ENCODE measurements at places on chromosomes 4 and X.

GRCh38 chr4:72665171-72665968 lies 96.3 kb upstream of the ADAMTS3 start:
- no peak for DNase-seq

DNA sequence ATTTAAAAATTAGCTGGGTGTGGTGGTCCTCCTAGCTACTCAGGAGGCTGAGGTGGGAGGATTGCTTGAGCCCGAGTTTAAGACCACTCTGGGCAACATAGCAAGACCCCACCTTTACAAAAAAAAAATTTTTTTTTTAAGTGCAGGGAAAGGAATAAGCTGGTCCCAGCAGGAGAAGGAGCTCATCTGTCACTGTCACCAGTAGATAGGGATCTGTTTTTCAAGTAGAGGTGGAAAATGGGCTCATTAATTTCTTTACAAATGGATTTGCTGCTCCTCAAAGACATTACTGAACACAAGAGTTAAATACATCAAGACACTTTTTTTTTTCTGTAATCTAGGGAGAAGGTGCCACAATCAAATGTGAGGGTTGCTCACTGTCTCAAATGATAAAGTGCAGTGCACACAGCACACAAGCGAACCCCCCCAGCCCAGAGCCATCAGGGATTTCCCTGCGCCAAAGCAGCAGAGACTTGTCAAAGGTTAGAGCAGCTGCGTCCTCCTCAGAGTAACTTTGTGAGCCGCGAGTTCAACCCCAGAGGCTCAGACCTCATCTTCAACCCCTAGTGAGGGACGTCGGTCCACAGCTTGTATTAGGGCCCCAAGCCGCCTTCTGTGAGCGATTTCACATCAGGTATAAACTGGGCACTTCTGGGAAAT lies 14.3 kb upstream of the MTNR1A start:
- DNase-seq: no peak

DNA sequence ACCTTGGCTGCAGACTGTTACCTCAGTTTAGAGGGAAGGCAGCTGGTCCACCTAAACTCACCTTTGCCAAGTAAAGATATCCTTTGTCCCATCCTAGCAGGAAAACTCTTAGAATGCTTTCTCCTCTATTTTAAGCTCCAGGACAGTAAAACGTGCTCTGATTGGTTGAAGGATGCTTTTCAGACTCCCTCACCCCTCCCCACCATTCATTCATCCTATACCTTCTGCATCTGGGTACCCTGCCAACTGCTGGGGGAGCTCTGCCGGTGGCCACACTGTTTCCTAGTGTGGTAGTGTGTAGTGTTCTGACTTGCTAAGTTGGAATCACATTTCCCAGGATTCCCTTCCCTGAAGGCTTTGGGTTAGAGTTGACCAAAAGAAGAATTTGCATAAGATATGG lies 20.3 kb upstream of the POLA1 start:
- no peak for DNase-seq

- DNase-seq: no peak
Measured at GRCh38 chr4:84920617-84921016, 45.9 kb downstream of the WDFY3 start.

- DNase-seq: no peak
Measured at GRCh38 chr4:44720371-44720770, 6.0 kb downstream of the GNPDA2 start.

DNA sequence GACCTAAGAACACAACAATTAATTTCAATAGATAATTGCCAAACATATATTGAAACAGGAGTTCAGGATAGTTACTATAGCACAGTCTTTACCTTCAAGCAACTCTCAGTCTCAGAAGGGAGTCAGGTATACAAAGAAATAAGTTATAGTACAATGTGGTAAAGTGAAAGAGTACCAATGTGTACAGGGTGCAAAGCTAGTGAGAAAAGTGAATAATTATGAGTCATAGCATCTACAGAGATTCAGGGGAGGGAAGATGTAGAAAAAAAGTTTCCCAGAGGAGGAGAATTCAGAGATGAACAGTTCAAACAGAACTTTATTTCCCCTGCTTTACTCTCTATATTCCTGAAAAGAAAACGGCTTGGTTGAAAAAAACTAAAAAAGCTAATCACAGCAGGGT lies 22.7 kb upstream of the DKK2 start:
- no peak for DNase-seq

GRCh38 chr4:83114576-83114975 lies at the start of gene PLAC8:
TSS of gene PLAC8 (minus strand) at chr4:83114729. CDS start at chr4:83107921, 6,808 bp downstream.
- no peak for DNase-seq

DNA sequence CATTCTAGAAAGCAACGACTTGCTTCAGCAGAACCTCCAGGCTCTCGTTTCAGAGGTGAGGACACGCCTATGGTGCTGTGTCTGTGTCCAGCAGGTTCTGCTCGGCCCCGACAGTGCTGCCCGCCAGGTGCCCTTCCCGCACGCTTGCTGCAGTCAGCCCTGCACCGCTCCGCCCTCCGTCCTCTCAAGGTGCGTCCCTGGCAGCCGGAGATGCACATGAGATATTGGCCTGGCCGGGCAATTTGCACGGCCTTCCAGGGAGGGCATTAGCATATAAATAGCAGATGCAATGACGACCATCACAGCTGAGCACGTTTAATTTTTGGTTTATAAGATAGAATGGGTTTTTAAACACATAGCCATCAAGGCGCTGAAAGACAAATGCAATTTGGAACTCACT lies 14.4 kb downstream of the UVSSA start:
- no peak for DNase-seq

GRCh38 chr4:6456450-6456849 lies 16.0 kb downstream of the PPP2R2C start:
- DNase-seq: no peak

- no peak for DNase-seq
Measured at GRCh38 chr4:82954212-82954611, 53.7 kb downstream of the THAP9 start.

DNA sequence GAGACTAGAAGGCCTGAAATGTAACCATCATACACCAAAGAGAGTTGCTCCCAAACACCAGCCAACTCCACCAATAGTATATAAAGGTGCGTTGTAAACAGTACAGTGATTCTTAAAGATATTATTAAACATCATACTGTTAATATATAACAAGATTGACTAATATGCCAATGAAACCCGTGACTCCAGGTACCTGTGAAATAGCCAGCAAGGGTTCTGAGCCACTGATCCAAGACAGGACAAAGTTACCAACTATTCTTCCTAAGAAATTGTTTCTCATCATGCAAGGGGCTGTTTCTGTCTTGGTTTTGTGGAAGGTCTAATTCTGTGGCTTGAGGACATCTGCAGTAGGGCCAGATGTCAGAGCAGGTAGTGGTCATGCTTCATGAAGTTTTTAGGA lies 47.2 kb downstream of the FHL1 start:
- no peak for DNase-seq

GRCh38 chr4:120971884-120972283 lies 49.4 kb upstream of the PRDM5 start:
- no peak for DNase-seq

DNA sequence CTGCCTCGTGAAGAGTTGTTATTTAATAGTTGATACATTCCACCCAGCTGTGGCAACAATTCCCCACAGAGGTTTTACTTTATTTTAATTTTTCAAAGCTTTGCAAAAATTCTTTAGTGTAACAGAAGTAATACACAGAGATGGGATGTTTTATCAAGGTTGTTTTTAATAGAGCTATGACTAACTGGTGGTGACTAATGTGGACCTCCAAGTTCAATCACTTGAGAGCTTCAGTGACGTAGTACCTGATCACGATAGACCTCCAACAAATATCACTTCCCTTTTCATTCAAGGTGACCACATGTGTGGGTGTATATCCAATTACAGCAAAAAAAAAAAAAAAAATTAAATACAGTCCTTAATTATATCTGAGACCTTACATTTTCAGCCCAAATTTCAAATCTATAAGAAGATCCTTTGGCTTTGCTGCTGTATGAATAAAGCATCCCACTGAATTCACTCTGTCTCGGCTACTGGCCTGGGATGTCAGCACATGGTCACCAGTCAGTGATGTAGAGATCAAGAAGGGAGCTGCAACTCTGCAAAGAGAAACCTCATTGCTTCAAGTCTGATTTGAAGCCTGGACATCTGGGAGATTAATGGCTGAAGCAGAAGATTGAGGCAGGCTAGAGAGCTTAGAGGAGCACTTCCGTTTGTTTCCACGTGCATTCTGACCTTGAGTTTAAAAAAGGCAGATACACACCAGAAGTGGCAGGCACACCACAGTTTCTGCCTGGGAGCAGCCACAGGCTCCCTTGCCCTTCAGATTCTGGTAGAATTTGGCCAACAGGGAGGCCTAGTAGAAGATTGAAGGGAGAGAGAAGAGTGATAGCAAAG lies 345.9 kb upstream of the NOCT start:
- DNase-seq: no peak

GRCh38 chr4:159267869-159268285 lies 165.0 kb downstream of the RAPGEF2 start:
- DNase-seq: no peak

GRCh38 chr4:183722731-183723560 lies 63.9 kb downstream of the TRAPPC11 start:
- DNase-seq: peak; percentile 63

DNA sequence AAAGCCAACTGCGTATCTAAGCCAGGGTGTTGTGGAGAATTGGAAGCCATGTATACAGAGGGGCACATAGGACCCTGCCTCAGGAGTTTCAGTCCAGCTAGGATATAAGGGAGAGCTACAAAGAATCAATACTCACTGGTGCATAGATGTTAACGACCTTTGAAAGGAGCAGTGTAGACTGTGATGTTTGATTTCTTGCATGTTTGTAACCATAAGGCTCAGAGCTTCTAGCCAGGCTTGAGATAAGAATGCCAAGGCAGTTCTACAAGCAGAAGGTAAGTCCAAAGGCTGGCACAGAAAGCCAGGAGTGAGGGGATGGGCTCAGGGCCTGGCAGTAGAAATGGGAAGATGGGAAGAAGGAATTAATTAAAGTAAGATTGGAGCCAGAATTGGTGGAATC lies 75.7 kb downstream of the CC2D2A start:
- DNase-seq: no peak

GRCh38 chr4:36137336-36137735 lies 107.0 kb downstream of the ARAP2 start:
- DNase-seq: no peak

GRCh38 chrX:133868250-133868649 lies 117.1 kb downstream of the GPC3 start:
- DNase-seq: no peak

GRCh38 chr4:24582235-24582832 lies 2.0 kb downstream of the DHX15 start:
- peak; percentile 23 for DNase-seq

DNA sequence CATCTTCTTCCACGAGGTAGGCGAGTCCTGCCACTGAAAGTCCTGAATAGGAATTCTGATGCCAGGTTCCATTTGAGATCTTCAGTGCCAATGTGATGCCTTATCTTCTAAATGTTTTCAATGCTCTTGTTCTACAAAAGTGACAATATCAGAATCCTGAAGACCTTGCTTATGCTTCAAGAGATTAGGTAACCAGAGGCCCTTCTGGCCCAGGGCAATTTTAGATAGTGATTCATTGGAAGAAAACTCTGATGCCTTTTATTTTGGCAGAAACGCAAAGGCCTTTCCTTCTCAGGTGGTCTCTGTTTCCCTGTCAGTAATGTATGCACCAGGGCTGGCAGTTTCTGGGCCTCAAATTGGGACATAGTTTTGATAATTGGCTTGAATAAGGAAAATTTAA lies 144.8 kb downstream of the CEP135 start:
- DNase-seq: no peak

DNA sequence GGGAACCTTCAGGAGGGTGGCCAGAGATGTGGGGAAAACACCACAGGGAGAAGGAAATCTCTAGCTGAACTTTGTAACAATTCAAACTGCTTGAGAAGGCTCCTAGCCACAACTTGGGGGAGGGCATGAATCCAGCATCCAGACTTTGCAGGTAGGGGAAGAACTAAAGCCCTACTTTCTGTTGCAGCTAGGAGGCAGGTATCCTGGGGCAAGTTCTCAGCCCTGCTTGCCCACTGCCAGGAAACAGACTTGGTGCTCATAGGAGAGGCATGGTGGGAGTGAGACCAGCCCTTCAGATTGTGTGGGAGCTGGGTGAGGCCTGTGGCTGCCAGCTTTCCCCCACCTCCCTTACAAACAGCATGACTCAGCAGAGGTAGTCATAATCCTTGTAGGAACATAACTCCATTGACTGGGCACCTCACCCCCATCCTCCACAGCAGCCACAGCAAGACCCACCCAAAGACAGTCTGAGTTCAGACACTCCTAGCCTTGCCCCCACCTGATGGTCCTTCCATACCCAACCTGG lies 209.5 kb upstream of the CPEB2 start:
- no peak for DNase-seq

DNA sequence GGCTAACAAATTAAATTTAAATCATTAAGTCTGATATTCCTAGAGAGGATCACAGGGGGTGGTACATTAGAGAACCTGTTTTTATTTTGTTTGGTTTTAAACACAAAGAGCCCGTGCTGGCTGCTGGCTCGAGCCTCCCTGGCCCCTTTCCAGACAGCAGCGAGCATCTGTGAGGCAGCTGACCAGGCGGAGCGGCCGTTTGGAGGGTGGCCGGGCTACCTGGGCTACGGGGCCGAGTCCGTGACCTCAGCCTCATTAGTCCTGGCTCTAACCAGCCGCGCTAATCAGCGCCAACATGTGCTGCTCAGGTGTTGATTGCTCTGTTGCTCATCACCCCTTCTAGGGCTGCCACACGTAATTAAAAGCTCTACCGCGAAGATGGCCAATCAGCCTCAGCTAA lies 35.3 kb downstream of the DCTD start:
- DNase-seq: peak; percentile 72

DNA sequence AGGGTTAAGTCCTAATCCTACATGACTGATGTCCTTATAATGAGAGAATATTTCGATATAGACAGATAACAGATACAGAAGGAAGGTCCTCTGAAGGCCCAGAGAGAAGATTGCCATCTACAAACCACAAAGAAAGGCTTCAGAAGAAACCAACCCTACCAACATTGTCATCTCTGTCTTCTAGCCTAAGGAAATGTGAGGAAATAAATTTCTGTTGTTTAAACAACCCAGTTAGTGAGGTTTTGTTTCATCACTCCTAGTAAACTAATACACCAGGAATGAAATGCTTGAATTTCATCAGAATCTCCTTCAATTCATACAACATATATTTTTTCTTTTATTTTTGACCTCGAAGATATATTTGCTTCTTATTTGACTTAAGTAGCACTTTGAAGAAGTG lies 1527.8 kb downstream of the STIM2 start:
- DNase-seq: no peak

GRCh38 chr4:15336410-15337167 lies 91.2 kb upstream of the C1QTNF7 start:
- no peak for DNase-seq
